AG04450 (cell line): ENCODE measurements at places on chromosomes 6 and 20. TPM values are rescaled to one million over a fixed set of nuclear protein-coding genes. Genes with fewer than 3 reads are reported as not detected.
A peak's percentile ranks its signal among the peaks of the same experiment; 100 is the strongest.

TTBK1 gene
- not detected in 2 replicates for polyA plus RNA-seq

MEI4 gene
- polyA plus RNA-seq: not detected in 2 replicates

COL21A1 gene
- 0.35 and 0.40 TPM in 2 replicates for polyA plus RNA-seq

FAM83C gene
- polyA plus RNA-seq: not detected in 2 replicates

ZNF133 gene
- 13.3 and 15.0 TPM in 2 replicates for polyA plus RNA-seq

IRAK1BP1 gene
- polyA plus RNA-seq: 2.6 and 3.9 TPM in 2 replicates

DNA sequence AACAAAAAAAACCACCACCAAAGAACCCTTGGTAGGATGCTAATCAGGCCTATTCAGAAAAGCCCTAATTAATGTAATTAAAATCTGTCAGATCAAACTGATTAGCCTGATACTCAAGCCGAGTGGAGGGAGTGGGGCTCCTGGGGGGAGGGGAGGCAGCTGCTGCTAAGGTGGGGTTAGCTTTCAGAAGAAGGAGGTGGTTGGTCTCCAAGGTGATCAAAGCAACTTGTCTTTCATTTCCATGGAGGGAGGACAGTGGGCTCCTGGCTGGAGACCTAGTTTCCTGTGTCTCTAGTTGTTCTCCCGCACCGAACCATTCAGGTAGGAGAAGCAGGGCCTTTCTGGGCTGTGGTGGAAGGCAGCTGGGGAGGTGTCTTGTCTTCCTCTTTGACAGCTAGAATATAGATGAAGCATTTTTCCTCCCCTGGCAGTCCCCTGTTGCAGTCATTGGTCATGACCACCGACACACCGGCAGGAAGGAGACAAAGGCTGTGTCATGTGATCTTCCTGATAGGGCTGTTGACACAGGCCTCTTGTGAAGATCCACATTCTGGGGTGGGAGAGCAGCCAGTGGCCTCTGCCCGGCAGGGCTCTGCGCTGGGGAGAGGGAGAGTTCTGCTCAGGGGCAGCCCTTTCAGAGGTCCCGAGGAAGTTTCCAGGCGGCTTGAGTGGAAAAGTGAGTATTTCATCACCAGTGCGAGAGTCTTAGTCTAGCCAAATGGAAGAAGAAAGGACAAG lies 39.9 kb upstream of the PRDM1 start:
- no peak for DNase-seq

DNA sequence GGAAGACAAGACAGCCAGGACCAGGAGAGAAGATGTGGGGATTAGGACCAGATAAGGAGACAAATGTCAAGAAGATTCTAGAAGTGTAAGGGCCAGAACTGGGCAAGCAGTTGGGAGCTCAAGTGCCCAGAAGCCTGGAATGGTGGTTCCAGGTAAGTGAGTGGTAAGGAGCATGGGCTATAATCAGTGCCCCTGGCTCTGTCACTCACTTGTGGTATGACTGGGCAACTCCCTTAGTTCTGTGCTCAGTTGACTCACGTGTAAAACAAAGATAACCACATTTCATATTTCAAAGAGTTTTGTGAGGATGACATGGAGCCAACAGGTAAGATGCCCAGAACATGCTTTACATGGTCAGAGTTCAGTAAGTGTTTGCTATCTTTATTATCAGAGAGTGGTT lies 11.2 kb downstream of the CCDC167 start:
- DNase-seq: no peak

DNA sequence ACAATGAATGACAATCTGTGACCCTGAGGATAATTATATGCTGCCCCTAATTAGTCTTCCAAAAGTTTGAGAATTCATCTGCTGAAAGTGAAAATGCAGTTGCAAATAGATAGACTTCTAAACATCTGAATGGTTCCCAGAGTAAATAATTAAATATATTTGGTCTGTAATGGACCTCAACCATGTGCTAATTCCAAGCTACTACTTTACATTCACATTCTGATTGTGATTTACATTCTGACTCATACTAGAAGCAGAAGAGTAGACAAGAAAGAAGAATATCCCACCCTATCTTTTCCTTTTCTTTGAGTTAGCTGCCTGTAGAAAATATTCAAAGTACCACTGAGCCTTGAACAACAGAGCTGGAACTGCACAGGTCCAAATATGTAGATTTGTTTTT lies 80.8 kb downstream of the PTPRK start:
- no peak for DNase-seq

DNA sequence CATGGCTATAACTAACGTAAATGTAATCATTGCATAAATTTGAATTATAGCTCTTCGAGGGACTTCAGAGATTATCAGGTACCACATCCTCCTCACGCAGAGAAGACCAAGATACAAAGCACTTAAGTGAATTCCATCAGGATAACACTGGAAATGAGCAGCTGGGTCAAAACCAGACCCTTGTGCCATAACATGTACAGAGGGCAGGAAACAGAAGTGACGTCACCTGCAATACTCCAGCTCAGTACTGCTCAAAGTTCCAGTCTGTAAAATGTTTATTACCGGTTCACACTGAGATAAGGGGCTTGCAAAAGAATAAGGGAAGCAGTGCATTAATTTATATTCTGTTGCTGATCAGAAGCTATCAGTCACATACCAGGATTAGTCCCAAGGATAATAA lies 45.8 kb downstream of the RGS17 start:
- DNase-seq: no peak

- no peak for DNase-seq
Observed at GRCh38 chr6:21116736-21117135, 476.8 kb upstream of the SOX4 start.

- no peak for DNase-seq
Observed at GRCh38 chr6:47343600-47343999, 33.9 kb upstream of the TNFRSF21 start.

GRCh38 chr6:5950361-5950785 lies 56.4 kb downstream of the NRN1 start:
- DNase-seq: no peak

- no peak for DNase-seq
Observed at GRCh38 chr20:17971300-17972013, 2.6 kb downstream of the MGME1 start.

GRCh38 chr6:27911956-27912446 lies at the start of gene OR2B2:
Gene OR2B2, minus strand, starts transcription at chr6:27912396. Its CDS starts 77 bp downstream, at chr6:27912319.
- no peak for DNase-seq

GRCh38 chr20:32647606-32648005 lies 26.1 kb downstream of the C20orf203 start:
- DNase-seq: no peak

DNA sequence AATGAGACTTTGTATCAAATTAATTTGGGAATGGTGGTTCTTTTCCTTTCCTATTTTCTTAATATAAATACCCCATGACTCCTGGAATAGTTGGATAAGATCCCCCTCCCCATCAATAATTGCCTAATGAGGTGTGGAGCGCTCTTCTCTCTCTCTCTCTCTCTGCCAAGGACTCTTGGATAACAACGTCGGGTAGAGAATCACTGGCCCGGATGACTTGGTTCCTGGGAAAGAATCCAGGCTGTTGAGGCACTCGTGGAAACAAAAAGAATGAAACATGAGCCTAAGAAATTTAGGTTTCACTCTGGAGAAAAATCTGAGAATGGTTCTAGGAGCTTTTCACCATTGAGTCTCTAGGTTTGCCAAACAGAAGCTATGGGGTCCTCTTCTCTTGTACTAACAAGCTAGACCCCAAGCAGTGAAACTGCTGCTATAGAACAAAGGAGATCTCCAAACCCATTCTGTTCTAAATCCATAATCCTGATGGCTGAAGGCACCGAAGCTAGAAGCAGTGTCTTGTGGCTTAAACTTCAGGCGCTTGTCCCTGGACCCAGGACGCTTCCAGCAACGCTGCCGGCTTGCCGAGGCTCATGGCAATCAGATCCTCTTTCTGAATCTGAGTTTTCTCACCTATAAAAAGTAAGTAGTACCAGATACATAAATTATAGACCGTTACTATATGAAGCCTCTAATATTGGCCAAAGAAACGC lies 241.6 kb upstream of the BTBD3 start:
- DNase-seq: no peak

DNA sequence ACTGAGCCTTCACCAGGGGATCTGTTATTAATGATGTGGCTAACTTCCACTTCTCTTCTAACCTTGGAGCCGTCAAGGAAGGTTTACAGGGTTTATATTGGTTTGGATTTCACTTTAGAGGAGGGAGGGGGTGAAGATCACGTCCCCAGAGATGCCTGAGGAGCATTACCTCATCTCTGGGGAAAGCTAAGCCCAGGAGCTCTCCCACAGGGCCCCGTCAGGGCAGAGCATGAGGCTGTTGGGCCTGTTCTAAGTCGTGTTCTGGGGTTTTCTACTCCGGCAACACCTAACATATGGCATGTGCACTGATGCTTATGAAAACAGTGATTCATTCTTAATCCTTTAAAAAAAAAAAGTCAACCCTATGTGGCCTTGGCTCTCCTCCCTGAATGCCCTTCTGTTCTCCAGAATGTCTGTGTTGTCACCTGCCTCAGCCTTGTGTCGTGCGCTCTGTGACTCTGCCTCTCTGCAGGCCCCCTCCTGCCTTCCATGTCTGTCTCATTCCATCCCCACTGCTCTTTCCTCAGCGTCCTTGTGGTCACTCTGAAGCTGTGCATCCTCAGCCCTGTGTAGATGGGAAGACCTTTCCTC lies 97.4 kb upstream of the JARID2 start:
- peak; percentile 78 for DNase-seq

- DNase-seq: no peak
Observed at GRCh38 chr6:124793398-124793797, 168.8 kb upstream of the RNF217 start.

GRCh38 chr6:121503589-121503991 lies 68.1 kb downstream of the GJA1 start:
- no peak for DNase-seq
